ENCODE measurements at places on chromosomes 3 and 15.

DNA sequence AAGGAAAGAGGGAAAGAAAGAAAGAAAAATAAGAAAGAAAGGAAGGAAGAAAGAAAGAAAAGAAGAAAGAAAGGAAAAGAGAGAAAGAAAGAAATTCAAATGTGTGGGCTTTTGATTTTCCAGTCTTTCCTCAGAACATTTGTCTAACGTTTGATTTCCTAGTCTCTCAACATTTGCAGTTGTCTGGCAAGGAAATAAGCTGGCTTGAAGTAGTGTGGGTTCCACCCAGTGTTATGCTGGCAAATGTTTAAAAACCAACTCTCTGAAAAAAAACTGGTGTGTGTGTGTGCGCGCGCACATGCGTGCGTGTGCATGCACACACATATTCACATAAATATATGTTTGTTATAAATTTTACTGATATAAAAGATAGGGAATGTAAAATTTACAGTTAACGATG, 54.6 kb upstream of the C3orf49 start:
- DNase-seq = no peak

DNA sequence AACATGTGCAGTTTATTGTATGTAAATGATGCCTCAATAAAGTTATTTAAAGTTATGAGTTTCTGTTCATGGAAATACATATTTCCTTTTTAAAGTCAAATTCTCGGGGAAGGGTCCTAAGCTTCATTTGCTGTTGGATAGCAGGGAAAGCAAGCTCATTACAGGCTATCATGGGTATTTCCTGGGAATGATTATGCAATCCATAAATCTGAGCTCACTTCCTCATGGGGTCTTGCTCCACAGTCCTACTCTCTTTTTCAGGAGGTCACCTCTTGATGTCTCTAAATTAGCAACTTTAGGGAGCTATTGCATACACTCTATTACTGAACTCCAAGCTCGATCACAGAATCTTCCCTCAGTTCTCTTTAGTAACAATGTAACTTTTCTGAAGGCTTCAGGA, 69.9 kb upstream of the TP63 start:
- DNase-seq = no peak

DNA sequence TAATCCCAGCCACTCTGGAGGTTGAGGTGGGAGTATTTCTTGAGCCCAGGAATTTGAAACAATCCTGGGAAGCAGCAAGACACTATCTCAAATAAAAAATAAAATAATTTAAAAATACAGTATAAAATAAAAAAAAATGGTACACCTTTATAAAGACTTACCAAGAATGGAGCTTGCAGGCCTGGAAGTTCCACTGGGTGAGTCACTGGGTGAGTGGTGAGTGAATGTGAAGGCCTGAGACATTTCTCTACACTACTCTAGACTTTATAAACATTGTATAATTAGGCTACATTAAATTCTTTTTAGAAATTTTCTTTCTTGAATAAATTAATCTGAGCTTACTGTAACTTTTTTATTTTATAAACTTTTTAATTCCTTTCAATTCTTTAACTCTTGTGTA, 609.1 kb upstream of the BCHE start:
- DNase-seq = no peak

DNA sequence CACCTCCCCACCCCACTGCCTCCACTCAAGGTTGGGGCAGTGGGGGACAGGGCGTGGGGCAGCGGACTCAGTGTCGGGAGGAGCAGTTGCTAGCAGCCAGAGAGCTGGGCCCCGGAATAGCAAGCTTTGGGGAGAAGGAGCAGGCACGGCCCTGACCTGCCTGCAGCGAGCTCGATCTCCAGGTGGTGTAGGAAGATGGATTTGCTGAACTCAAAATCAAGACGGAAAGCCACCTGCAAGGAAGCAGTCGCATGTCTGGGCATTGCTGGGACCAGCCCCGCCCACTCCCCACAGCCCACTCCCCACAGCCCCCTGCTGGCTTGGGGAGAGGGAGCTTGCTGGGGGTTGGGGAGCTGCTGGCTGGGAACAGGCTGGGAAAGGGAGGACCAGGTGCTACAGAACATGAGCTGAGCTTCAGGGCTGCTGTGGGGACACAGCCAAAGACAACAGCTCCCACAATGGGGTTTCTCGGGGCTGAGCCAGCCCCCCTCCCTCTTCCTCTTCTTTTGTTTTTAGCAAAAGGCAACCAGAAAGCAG, 38.0 kb downstream of the FEM1B start:
- DNase-seq = no peak

GRCh38 chr3:130480736-130481135, 36.2 kb upstream of the COL6A6 start:
- DNase-seq = peak; percentile 23

- peak; percentile 79 for DNase-seq
These were observed 8.2 kb upstream of the ZNF589 start for GRCh38 chr3:48232734-48233133.

DNA sequence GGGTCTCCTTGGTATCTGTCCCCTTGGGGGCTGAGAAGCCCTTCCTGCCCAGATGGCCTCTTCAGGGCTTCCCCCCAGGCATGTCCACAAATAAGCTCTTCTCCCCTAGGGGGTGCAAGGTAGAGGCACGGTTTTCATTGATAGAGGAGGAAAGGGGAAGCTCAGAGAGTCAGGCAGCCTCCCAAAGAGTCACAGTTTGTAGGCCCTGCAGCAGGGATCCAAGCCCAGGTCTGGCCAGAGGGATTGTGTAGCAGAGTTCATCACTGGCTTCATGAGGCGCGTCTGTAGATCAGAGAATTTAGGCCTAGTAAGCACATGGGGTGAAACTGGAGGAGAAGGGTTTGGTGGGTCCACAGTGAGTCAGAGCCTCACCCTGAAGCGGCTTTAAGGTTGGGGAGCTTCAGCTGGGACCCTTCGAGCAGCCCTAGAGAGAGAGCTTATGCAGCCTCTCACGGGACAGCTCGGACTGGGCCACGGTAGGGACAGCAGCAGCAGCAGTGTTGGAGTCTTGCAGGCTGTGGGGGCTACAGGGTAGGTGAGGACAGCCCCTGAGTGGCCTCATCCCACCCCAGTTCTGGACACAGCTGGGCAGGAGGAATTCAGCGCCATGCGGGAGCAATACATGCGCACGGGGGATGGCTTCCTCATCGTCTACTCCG, 37.5 kb upstream of the ESYT3 start:
- no peak for DNase-seq
